Keratinocyte (primary cell): ENCODE measurements at places on chromosomes 4 and X.

DNA sequence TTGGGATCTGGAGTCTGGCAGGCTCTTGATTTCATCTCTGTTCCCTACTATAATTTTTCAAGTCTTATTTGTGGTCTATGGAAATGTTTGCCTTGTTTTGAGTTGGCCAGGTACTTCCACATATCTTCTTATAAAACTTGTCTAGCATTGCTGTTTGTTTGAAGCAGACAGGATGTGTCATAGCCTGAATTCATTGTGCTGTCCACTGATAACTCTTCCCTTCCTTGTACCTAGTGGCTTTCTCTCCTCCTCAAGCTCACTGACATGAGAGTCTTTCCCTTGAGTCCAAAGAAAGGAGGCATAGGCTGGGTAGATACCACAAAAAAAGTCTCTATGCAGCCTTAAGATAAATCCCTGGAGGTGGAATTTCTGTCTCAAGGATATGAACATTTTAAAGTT lies 59.2 kb upstream of the FAM241A start:
- no peak for DNase-seq

DNA sequence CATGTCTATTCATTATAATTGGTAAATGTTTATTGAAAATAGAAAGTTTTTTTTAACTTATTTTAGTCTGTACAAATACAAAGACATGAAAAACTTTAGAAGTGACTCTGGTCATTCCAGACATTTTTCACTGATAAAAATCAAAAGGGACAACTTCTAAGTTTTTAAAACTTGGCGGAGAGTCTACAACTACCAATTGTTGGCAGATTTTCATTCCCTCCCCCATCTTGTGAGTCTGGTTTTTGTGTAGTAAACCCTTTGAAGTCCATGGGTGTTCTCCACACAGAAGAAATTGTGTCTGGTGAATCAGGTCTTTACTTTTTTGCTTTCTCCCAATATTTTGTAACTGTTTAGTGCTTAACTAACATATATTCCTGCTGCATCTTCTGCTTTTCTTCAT lies 336.5 kb downstream of the PDGFC start:
- no peak for DNase-seq

DNA sequence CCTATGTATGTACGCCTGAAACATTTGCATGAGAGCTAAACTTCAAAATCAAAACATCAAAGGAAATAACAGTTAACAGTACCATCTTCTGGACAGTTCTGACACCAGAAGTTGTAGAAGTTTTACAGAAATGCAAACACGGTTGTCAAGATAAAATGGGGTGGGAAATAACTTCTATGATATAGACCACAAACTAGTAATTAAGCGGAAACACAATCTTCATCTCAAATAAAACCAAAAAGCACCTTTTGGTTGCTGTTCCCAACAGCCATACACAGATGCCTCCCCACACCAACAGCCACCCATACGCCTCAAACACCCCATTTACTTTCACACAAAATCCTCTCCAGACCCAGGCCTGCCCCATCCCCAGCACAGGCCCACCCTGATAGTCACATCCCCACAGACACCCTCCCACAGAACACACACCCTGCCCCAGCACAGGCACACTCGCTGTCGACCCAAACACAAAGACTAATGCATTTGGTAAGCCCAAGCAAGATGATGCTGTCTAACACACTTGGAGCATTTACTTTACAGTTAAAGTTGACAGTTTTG lies 64.3 kb downstream of the TAPT1 start:
- no peak for DNase-seq

DNA sequence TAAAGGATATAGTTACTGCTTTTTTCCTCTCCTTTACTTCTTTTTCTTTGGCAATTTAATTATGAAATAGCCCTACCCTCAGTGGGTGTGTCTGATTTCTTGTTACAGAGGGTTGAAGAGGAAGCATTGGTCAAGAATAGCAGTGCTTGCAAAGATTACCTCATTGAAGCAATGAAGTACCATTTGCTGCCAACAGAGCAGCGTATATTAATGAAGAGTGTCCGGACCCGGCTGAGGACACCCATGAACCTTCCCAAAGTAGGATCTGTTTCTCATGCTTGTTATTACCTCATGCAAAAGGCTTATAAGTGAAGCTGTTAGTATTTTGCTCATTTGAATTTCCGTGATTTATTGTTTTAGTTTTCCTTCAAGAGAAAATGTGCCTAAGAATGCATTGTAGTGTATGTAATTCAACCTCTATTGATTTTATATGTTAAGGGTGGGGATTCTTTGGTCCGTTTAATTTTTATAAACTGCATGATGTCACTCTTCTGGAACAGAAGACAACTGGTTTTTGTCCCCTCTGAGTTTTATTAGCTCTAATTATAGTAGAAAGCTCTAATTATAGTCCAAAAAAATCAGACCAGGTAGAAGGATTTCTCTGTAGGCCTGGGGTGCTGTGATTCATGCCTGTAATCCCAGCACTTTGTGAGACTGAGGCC lies 27.9 kb upstream of the MSMO1 start:
- no peak for DNase-seq

- no peak for DNase-seq
Measured at GRCh38 chr4:125315576-125316400, 1.0 kb downstream of the FAT4 start.

DNA sequence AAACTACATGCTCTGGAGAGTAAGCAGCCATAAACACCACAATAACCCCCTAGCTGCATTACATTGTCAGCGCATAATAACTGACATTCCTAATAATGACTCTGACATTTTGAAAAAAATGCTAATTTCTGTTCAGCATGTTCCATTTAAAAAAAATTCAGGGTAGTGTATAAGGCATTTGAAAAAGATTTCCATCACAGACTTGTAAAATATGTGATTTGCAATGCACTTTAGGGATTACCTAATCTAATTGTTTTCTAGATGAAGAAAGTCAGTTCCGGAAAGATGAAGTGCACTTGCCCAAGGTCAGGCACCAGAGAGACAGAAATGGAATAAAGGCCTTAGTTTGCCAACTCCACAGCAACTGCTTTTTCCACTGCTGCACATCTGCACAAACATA lies 55.3 kb downstream of the FANCB start:
- DNase-seq, result no peak
